Hippocampal formation (tissue), 2 donors: ENCODE measurements at places on chromosomes 5 and 9.

DNA sequence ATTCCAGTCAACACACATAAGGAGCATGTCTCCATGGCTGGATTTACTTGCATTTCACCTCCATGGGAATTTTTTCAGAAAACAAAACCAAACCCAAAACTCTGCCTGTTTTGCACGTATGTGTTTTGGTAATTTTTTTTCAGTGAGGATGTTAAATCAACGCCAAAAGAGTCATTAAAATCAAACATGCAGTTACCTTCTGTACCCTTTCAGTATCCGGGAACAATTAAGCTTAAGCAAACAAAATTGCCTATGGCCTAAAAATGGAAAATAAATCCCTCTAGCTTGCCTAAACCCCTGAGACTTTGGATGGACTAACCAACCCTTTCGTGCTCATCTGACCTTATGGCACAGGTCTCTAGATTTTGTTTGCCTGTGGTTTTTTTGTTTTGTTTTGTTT lies 209.2 kb upstream of the KLF4 start:
- DNase-seq, result no peak

DNA sequence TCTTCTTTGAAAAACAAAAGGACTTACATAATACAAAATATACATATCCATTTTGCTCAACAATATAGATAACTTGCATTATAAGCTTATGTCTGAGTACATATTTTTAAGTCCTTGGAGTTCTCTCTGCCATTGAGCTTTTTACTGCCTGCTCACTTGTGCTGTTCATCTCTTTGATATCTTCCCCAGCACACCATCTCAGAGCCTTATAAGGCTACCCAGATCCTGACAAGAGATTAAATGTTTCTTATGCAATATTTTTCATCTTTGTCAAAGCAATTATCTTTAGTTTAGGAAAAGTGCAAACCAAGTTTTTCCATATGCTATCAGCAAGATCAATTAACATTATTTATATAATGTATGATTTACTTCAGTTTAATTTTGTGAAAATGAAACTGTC lies 60.7 kb upstream of the ITGA1 start:
- no peak for DNase-seq

- no peak for DNase-seq
Observed at GRCh38 chr5:172156541-172156994, 31.5 kb downstream of the STK10 start.

DNA sequence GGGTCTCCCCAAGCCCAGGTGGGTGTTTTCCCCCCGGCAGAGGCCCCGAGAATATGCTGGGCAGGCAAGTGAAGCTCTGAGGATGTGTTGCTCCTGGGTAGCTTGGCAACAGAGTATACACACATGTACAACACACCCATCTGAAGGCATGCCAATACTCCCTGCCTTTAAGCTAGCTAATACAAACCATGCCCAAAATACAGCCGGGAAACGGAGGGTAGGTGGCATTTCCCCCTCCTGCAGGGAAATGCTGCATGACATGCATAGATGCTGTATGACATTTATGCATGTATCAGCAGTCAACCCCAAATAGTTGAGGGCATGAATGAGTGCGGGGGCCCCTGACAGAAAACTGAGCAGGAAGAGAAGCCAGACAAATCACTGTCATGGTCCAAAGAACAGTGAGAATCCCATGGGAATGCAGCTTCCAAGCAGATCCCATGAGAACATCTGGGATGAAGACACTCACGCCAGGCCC lies 614.1 kb downstream of the EBF1 start:
- DNase-seq, result no peak

DNA sequence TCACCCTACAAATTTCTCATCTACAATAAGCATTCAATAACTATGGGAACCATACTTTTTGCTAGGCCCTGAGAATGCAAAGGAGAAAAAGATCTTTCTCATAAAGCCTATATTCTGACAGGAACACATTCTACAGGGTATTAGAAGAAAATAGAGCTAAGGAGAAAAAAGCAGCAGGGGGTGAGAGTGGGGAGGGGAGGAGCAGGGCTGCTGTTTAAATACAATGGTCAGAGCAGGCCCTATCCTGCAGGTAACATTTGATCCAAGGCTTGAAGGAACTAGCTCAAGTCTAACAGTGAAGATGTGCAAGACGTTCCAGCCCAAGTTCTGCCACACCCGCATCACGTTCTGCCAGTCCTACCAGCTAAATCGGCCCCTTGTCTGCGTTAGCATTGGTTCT lies 89.7 kb downstream of the ELAVL2 start:
- no peak for DNase-seq

- DNase-seq, result no peak
Observed at GRCh38 chr9:77125665-77126064, 51.7 kb upstream of the VPS13A start.

DNA sequence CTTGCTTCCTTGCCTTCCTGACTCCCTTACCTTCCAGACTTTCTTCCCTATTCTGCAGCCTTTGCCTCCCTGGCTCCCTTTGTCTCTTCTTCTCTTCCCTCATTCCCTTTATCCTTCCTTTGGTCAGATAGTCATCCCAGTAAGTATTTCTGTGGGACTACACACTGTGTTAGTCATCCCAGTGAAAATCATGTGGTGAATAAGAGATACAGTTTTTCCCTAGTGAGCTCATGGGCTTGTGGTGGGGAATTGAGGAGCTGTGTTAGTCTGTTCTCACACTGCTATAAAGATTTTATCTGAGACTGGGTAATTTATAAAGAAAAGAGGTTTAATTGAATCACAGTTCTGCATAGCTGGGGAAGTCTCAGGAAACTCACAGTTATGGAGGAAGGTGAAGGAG lies 109.8 kb upstream of the EDIL3 start:
- no peak for DNase-seq

- DNase-seq, result no peak
Observed at GRCh38 chr5:150464554-150465012, 15.0 kb upstream of the RPS14 start.

DNA sequence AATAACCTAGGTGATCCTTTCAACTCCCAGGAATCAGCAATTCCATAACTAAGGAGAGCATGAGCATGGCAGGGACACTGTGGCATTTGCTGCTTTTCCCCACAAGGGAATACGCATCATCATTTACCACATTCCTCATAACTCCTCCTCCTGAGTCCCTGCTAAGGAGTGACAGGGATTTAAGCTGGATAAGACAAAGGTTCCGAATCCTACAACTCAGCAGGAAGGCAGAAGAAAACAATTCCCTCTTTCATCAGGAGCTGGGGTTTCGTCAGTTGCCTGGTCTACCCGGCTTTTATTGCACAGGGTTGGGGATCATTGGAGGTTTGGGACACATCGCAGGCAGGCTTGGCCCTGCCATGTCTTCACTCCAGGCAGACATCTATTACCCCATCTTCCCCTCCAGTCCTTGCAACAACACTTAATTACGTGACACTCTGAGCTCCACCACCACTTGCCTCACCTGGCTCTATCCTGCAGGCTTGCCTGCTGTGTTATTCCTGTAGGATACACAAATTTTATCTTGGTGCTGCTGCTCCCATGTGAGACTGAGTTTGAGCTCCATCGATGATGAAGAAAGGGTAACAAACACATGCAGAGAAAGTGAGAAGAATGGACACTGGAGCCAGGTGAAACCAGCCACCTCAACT lies 563.0 kb upstream of the KLF4 start:
- no peak for DNase-seq

DNA sequence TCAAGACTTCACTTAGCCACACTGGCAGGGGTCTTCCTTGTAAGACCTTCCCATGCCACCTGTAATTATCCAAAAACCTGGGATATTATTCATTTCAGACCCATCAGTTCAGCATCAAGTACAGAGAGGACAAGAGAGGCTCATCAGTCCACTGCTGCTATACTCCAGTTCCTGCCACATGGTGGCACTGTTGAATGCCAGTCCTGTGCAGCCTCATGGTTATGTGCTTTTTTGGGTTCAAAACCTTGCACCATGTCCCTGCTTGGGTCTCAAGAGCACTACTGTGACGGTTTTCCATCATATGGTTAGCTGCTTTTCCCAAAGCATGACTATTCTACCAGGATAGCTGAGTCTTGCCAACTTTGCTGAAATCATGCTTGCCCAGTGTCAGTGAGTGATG lies 8.5 kb downstream of the PTGS1 start:
- DNase-seq, result no peak

DNA sequence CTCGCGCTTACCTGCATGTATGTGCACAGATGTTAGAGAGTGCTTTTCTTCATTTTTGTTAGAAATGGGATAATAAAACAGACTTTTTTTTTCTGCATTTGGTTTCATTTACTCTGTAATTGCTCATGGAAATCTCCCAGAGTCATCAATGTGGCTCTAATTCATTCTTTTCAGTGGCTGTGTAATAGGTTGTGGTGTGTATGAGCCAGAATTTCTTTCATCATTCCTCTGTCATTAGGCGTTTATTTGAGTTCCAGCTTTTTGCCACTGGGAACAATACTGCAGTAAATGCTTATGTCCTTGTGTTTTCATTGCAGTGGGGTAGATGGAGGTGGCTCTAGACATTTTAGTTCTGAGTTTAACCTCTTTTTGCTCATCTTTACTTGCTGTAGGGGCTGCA lies 118.9 kb downstream of the NXNL2 start:
- DNase-seq, result no peak

DNA sequence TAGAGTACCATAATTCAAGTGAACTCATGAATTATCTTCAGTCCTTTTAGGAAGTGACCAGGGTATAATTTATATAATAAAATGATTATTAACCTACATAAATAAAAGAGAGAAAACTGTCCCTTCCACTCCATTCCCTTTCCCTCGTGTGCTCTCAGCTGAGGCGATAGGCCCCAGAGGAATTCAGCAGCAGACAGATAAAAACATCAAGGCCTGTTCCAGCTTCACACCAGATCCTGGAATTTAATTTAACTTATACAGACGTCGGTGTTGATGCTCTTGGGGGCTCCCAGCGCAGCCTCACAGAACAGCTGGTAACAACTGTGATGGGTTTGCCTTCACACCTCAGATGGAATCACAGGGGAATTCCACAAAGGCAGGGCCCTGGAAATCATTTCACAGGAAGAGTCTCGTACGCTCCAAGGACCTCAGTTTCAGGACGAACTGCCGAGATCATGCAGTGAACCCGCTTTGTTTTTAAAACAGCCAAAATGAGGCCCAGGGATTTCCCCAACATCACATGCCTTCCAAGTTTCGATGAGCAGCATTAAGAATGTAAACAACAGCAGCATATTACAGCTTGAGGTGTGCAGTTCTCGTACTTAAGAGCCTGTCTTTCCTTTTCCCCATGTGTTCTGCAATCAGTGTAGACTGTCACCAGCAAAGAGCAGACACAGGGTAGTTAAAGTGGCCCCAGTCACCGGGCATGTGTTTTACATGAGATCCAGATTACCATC lies 73.6 kb upstream of the ALDH1B1 start:
- no peak for DNase-seq

DNA sequence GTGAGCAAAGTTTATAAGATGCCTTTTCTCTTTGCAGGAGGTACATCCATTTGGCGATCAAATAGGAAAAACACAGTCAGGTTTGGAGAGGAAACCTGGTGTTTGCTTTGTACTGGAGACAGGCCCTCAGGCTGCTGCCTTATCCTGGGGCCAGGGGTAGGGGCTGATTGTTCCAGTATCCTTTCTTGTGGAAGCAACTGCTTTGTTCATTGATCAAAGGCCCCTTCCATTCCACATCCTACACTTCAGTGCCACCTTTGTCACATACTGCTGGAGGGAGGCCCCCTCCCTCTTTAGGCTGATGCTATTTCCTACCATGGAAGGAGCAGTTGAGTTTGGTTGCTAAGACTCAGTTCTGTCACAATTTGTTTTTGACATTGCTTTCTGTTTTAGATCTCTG lies 778.1 kb downstream of the TLR4 start:
- no peak for DNase-seq

GRCh38 chr9:108104991-108105390 lies 615.4 kb upstream of the KLF4 start:
- DNase-seq, result no peak

- DNase-seq, result no peak
Observed at GRCh38 chr9:90309809-90310520, 332.7 kb downstream of the DIRAS2 start.

DNA sequence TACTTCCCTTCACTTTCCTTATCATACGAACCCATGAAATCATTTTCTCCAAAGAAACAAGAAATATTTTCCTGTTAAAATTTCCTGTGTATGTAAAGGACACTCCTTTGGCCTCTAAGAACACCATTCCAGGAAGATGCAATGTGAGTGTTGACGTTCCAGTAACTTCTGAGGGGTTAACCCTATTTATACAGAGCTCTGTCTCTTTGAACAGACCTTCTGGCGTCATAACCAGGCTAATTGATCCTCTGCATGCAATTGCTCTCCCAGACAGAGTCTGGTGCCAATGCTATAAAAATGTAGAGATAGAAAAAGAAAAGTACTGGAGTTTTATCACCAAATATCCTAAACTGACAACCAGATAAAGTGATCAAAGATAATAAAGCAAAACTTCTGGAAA lies 218.5 kb downstream of the TLE1 start:
- DNase-seq, result no peak

DNA sequence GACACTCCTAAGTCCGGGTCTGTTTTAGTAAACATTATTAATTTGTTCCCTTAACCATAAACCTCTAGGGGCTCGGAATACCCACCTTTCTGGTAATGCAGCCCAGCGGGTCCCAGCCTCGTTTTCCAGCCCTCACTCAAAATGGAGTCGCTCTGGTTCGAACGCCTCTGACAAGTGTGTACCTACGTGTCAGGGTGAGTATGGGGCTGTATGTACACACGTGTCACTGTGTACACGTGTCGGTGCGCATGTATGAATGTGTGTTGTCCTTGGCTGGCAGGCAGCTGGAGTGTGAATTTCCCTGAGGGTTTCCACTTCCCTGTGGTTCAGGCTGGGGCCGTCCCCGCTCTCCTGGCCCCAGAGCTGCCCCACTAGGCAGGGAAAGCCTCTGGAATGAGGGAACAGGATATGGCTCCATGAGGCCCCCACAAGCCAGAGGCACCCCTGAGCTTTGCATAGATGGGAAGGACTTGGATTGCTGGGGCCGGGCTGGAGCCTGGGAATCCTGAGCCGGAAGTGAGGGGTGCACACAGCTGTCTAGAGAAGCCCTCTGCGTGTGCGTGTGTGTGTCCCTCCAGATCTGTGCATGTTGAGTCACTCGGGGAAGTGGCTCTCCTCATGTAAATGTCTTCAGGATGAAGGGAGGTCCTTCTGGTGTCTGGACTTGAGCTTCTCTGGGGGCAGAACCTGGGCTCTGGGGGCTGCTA lies 160.8 kb upstream of the IER5L start:
- no peak for DNase-seq
